Neuronal stem cell (in vitro differentiated cells): ENCODE measurements at places on chromosomes 5 and 9.

DNA sequence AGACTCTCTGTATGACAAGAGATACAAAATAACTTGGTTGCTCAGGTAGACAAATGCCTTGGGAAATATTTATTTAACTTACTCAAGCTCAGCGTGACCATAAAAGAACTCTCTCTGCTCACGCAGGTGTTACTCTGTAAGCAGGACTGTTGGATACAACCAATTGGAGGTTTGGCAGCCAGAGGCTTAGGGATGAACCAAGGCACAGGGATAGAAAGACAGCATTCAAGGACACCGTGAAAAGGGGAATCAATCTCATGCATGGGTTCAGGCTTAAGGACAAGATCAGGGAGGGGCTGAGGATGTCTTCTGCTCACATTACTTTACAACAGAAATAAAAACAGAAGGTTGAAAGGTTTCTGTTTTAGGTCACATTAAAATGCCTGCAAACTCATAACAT is 389.0 kb upstream of the BRINP1 start:
- no peak for DNase-seq

GRCh38 chr5:134539732-134540131 is 14.3 kb downstream of the JADE2 start:
- DNase-seq: no peak

- DNase-seq: no peak
Measured at GRCh38 chr9:6907772-6908381, 150.1 kb downstream of the KDM4C start.

DNA sequence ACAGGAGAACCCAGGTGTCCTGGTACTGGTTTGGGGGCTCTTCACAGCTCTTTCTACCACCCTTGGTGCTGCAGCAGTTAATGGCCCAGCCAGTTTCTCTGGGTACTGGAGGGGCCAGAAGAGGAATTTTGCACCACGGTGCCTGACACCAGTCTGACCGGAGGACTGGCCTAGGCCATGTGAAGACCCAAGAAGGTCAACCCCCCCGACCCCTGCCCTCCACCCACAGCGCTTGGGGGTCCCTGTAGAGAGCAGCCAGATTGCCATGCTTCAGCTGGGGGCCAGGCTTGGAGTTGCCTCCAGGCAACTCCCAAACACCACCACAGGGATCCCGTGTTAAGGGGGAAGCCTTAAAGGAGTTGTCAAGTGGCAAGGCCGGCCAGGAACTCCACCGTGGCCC is 6.2 kb downstream of the ARSI start:
- no peak for DNase-seq

DNA sequence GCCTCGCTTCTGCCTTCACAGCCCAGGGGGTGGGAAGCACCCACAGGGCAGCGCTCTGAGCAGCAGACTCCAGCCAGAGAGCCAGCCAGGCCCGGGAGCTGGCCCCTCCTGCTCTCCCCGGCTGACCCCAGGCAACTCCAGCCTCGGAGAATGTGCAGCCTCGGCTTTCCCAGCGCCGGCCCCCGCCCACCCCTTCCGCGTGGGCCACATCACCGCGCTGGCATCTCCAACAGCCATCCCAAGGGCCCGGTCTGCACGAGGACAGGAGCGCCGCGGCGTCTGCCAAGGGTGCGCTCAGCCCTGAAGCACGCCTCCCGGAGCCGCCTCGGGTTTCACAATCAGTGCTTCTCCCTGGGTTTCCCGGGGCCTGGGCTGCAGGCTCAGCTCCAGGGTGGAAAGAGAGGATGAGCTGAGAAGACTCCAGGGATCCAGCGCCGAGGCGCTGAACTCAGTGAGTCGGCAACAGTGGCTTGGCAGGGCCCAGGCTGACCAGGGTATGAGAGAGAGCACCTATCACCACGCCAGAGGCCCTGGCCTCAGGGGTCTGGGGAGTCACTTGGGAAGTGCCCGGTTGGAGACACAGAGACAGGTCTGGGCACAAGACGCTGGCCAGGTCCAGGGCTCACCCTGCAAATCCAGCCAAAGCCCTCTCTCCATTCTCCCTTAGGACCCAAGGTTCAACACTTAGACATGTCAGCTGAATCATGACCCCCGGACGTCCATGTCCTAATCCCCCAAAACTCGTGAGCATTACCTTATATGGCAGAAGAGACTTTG is 79.6 kb downstream of the ADAMTS2 start:
- no peak for DNase-seq

- no peak for DNase-seq
Measured at GRCh38 chr9:134220311-134220710, 55.9 kb upstream of the RNU6ATAC start.

DNA sequence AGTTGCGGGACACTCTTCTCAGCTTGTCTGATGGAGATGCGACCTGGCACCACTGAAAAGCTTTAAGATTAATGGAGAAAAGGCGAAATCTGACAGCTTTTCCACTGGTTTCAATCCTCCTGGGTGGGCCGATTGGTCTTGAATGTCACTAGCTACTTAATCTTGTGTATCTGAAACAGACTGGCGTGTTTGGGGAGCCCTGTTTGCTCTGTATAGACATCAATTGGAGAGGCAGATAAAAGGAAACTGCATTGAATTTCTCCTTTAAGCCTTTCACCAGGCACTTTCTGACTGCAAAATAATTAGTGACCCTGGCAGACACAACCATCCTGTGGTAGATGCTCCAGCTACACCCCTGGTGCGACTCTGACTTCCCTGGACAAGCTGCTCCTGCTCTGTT is 224.2 kb downstream of the NDUFS4 start:
- DNase-seq: no peak

DNA sequence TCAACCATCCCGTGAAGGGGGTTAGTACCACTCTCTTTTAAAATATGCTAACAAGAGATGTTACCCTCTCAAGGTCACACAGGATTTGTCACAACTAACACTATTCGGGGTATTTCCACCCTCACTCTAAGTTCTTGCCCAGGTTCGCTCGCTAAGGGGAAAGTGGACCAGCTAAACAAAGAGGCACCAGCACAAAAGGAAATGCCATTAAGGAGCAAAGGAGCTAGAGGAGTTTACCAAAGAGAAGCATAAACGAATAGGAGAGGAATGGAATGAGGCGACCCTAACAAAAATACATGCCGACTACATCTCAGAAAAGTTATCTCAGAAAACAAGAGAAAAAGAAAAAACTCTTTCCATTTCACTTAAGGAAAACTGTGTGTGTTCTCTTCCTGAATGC is 170.9 kb downstream of the DCP2 start:
- no peak for DNase-seq

GRCh38 chr9:98575379-98576346 is 133.1 kb downstream of the GABBR2 start:
- DNase-seq: no peak
